ENCODE measurements at places on chromosomes 5 and 9.

DNA sequence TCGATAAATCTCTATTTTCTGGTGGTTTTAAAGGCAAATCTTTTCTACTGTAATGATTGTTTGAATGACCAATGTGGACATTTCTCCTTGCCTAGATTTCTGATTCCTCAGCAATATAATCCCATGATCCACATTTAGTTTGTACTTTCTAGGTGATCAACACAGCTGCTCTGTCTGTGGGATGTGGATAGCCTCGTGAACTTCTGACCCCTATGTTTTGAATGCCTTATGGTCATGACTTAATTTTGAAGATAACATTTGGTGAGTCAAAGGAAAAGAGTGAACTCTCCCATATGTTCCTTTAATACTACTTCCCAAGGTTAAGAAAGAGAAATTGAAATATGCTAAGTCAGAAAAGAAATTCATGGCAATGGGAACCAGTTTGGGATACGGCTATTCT is 147.5 kb downstream of the CAVIN4 start:
- no peak for DNase-seq

DNA sequence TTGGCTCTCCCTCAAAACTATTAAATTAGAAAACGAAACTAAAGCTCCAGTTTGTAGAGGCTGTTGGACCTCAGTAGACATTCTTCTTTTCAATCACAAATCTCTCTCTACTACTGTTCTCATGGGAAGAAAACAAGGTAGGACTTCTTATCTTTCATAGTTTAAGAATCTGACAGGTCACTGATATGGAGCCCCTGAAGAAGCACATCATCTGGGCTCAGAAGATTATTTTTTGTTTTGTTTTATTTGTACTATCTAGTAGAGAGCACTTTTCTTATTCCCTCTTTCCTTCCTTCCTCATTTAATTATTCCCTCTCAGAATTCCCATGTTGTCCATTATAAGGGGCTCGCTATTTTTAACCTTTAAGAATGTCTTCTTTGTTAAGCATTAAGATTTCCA is 26.3 kb downstream of the STARD4 start:
- DNase-seq, result no peak

GRCh38 chr9:96383165-96383942 is at the start of gene SLC35D2:
Gene SLC35D2 (minus strand): TSS chr9:96383711. CDS start chr9:96383634, 77 bp downstream.
- peak; percentile 76 for DNase-seq

DNA sequence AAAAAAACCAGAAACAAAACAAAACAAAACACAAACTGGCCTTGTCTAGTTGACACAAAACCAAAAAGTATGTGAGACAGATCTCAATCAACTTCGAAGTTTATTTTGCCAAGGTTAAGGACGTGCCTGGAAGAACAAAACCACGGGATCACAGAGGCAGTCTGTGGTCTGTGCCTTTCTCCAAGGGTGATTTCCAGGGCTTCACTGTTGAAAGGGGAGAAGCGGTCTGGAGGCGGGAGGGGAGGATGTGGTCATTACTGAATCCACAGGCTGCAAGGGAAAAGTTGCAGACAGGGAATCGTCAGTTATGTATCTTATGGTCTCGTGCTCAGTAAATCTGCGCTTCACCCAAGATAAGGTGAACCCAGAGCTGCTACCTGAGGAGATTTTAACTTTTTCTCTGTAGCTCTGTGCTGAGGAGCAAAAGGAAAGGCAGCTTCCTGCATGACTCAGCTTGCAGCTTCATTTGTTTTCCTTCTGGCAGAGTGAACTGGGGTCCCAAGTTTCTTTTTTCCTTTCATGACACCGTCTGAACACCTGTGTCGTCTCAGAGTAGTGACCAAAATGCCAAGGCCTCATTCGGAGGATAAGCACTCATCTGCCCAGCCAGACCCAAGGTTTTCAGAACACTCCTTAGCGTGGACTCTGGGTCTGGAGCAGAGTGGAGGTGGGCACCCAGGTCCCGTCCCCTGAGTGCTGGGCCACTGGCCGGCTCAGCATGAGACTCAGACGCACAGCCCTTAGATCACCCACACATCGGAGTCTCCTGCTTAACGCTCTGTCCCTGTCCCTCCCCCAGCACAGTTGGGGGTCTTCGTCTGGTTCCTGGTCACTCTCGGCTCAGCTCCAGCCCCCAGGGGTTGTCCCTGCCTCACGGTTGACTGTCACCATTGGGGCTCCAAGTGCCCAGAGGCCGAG is 25.9 kb downstream of the ROPN1L start:
- peak; percentile 73 for DNase-seq

DNA sequence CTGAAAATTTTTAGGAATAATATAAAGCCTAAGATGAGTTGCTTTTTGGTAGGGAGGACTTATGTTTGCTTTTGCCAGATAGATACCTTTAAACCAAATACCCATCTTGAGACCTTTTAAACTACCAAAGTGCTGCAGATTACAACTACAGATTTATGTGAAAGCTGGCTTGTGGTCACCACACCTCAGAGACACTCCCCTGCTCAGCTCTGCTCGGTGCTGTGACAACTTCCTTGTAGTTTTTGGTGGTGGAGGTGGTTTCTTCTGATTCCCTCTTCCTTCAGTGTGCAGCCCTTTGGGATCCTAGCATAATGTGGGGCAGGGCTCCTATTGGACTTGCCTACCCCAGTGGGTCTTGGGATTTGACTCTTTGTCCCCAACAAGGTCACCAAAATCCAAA is 29.2 kb downstream of the GARNL3 start:
- DNase-seq, result no peak

DNA sequence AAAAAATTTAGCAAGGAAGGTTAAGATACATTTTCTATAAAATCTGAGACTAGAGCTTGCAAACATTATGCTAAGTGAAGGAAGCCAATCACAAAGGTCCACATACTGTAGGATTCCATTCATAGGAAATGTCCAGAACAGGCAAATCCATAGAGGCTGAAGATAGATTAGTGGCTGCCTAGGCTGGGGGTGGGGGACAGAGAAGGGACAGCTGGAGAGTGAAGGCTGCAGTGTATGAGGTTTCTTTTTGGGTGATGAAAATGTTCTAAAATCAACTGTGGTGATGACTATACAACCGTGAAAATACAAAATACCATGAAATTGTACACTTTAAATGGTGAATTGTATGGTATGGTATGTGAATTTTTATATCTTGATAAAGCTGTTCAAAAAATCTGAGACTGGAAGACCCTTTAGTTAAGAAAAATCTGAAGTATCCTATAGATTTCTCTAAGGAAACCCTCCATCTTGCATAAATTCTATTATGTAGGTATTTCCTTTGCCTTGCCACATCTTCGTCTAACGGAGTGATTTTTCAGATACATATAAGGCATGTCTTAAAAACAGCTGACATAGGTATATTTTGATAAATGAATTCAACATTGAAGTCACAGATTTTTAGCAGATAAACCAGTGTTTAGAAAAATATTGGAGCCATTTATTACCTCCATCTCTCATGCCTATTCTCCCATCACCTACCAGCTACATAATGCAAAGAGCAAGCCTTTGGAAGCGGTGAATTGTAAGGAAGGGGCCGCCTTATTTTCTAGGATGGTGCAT is 121.1 kb downstream of the LMNB1 start:
- no peak for DNase-seq

- DNase-seq, result no peak
Measured at GRCh38 chr5:166772770-166773169, 1518.7 kb upstream of the WWC1 start.

DNA sequence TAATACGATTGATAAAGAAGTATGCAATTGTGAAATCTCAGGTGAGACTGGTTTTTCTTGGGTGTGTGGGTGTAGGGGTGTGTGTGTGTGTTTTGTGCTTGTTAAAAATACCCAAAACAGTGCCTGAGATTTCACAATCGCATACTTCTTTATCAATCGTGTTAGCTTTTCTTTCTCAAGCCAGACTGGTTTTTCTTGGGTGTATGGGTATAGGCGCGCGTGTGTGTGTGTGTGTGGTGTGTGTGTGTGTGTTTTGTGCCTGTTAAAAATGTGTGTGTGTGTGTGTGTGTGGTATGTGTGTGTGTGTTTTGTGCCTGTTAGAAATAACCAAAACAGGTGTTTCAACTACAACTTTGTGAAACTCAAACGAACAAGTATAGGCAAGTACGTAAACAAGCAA is 53.7 kb downstream of the CERT1 start:
- DNase-seq, result no peak

- DNase-seq, result no peak
Measured at GRCh38 chr9:109568089-109568488, 70.0 kb upstream of the PTPN3 start.

DNA sequence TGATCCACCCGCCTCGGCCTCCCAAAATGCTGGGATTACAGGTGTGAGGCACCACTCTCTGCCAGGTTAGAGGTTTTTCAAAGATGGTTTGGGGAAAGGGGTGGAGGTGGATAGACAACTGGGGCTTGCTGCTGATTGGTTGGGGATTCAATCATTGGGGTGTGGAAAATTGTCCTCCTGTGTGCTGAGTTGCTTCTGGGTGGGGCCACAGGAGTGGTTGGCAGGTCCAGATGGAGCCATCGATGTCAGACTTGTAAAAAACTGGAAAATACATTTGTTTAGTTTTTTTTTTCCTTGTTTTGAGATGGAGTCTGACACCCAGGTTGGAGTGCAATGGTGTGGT is 61.9 kb upstream of the CLINT1 start:
- no peak for DNase-seq

DNA sequence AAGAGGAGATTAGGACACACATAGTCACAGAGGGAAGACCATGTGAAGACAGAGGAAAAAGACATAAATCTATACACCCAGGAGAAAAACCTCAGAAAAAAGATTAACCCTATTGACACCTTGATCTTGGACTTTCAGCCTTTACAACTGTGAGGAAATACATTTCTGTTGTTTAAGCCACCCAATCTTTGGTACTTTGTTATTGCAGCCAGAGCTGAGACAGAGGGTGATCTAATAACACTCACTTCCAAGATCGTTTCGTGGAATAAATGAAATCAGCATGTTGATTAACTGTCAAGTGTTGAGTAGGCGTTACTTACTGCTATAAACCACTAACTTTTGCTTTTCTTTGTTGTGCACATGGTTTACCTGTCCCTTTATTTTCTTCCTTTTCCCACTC is 361.2 kb upstream of the RIOK2 start:
- no peak for DNase-seq

DNA sequence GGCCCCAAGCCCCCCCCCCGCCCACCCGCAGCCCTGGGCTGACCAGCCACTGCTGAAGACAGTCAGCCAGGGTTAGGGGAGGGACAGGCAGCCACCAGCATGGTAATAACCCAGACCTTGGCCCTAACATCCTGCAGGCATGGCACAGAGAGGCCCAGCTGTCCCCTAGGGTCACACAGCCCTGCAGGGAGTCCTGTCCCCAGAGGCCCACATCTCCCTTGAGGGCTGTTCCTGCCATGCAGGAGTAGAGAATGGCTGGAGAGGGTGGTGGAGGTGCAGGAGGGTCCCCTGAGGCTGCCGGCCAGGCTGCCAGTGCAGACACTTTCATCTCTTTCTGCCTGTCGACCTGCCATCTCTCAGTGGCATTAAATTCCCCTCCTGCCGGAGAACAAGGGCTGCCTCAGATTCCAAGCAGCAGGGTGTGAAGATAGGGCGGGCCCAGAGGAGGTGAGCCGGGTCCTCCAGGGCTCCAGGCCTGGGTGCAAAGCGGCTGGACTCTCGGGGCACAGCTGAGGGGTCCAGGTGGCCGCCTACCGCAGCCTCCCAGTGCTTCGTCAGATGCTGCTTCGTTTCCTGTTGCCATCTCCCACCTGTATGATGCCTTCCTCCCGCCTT is 40.0 kb downstream of the CXXC5 start:
- no peak for DNase-seq

DNA sequence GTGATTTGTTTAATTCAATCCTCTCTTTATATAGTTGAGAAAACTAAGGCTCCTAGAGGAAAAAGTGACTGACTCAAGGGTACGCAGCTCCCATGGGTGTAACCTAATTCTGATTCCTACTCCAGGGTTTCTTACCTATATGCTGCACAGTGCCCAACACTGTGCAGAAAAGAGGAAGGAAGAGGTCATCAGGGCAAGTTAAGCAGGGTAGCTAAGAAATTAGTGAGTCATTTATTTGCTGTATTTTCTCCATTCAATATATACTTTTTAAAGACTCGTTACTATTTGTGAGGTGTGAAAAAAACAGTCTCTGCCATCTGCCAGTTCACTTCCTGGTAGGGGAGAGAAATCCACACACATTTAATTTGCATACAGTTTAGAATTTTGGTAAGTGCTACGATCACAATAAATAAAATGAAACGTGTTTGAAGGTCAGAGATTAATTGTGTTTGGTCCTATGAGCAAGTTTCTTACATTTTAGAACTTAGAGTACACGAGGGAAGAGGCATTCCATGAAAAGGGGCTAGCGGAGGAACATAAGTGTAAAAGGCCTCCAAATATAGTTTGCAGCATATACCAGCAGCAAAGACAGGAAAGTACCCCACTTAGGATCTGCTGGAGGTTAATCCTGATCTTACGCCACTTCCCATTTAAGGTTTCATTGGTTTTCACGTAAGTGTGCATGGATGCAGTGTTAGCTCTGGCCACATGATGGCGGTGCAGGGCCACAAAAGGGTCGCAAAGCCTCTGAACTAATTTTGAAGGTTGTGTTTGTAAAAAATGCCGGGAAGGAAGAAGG is 59.9 kb upstream of the TLR4 start:
- peak; percentile 64 for DNase-seq

DNA sequence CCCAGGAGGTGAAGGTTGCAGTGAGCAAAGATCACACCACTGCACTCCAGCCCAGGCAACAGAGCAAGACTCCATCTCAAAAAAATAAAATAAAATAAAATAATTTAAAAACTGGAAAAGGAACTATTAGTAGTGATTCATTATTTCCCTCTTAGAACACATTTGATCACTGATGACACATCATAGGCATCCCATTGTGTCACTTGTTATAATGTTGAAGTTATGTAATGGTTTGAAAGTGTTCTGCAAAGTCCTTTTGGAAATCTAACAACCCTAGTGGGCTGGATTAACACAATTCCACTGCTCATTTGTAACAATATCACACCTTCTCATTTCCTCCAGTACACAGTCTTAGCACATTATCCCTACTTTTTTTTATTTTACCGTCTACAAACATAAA is 81.8 kb upstream of the LMNB1 start:
- peak; percentile 30 for DNase-seq

DNA sequence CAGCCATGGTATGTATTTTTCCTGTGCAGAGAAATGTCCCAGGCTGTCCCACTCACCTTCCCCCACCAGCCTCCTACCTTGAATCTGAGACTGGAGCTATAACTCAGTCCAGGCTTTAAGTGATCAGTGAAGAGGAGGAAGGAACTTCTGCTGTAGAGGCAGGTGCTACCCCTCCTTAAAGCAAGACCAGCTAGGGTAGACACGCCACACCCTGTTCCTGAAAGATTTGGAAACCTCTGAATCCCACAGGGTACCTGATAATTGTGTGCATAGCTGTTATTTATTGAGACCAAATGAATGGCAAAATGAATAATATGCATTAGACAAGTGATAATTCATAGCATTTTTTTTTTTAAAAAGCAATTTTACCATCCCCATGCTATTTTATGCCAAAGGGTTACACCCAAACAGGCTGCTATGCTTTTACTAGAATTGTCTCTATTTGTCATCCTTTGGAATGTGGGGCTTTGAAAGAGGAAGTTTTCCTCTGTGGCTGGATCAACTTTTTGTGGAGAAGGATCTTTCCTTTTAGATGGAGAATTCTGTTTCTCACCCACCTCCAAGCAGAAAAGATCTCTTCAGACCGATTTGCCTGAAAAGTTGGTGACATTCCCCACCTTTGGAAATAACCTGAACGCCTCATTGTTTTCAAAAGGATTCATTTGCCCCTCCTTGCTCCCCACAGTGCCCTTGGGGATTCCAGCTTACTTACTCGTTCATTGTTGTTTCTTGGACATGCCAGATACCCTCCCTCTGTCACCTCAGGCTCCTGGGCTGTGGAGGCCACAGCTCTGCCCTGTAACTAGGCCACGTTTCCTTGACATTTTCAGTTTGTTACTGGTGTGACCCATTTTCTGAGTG is 248.7 kb downstream of the NR3C1 start:
- DNase-seq, result peak; percentile 70

All from EL (cell line).